A549 treated with GW870086 at 1 μM for 4 hours (cell line): ENCODE measurements at places on chromosomes 2 and 18. TPM values are rescaled to one million over a fixed set of nuclear protein-coding genes. Genes with fewer than 3 reads are reported as not detected.

Gene TMEFF2
- total RNA-seq: 0.21 to 0.61 TPM (median 0.34 TPM) in 5 replicates

Gene HRH4
- total RNA-seq: not detected in 5 replicates

Gene DUSP19
- 0.37 to 0.79 TPM (median 0.68 TPM) in 5 replicates for total RNA-seq

Gene C2orf66
- 0.12 TPM in 1 of 5 replicates, not detected in the others for total RNA-seq

Gene WNT6
- total RNA-seq: 0.14 to 0.36 TPM (median 0.26 TPM) in 5 replicates

Gene FAM228B
- 1.8 to 2.9 TPM (median 2.4 TPM) in 5 replicates for total RNA-seq

Gene UPP2
- not detected in 5 replicates for total RNA-seq

Gene VIL1
- total RNA-seq: 0.08 to 0.68 TPM (median 0.27 TPM) in 5 replicates

Gene CAVIN2
- 22.2 to 35.7 TPM (median 34.2 TPM) in 5 replicates for total RNA-seq

Gene GPR45
- not detected in 5 replicates for total RNA-seq

Gene PLEK
- total RNA-seq: 0.06 TPM in 1 of 5 replicates, not detected in the others

Gene ACADL
- 0.06 to 0.09 TPM (median 0.07 TPM) in 3 of 5 replicates, not detected in the others for total RNA-seq

Gene DRC1
- 0.19 to 0.45 TPM (median 0.30 TPM) in 5 replicates for total RNA-seq

Gene UGT1A9
- total RNA-seq: 4.1 to 6.1 TPM (median 4.5 TPM) in 5 replicates

Gene AGXT
- total RNA-seq: not detected in 5 replicates

Gene STPG4
- total RNA-seq: not detected in 5 replicates

Gene SGPP2
- 0.32 to 0.60 TPM (median 0.45 TPM) in 5 replicates for total RNA-seq

Gene MARCHF4
- total RNA-seq: 24.7 to 33.2 TPM (median 28.4 TPM) in 5 replicates

Gene OLA1
- total RNA-seq: 120 to 133 TPM (median 126 TPM) in 5 replicates

Gene SERPINB3
- total RNA-seq: 0.07 to 0.13 TPM (median 0.10 TPM) in 3 of 5 replicates, not detected in the others
